ENCODE measurements at places on chromosomes 13 and 19.

DNA sequence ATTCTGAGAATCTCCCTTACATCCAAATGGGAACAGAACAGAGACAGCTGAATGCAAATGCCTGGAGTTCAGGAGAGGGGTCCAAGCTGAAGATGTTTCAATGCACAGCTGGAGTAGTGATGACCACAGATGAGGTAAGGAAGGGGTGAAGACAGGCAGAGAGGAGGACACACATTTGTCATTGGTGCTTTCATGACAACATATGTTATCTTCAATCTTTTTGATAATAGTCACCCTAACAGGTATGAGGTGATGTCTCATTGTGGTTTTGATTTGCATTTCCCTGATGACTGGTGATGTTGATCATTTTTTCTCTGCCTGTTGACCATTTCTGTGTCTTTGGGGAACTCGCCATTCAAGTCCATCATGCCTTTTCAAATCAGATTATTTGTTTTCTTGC is 19.2 kb downstream of the SIGLEC7 start:
- no peak for DNase-seq

- DNase-seq: no peak
These were observed 81.2 kb downstream of the TBC1D4 start for GRCh38 chr13:75400775-75401174.

- DNase-seq: no peak
These were observed 522.0 kb upstream of the ATXN8OS start for GRCh38 chr13:69585656-69586055.

GRCh38 chr13:106709522-106709921 is 141.6 kb upstream of the ARGLU1 start:
- DNase-seq: no peak

GRCh38 chr13:113981194-113981605 is 7.3 kb upstream of the C13orf46 start:
- DNase-seq: peak; percentile 84

GRCh38 chr19:7545300-7545699 is 9.8 kb downstream of the PNPLA6 start:
- DNase-seq: no peak

DNA sequence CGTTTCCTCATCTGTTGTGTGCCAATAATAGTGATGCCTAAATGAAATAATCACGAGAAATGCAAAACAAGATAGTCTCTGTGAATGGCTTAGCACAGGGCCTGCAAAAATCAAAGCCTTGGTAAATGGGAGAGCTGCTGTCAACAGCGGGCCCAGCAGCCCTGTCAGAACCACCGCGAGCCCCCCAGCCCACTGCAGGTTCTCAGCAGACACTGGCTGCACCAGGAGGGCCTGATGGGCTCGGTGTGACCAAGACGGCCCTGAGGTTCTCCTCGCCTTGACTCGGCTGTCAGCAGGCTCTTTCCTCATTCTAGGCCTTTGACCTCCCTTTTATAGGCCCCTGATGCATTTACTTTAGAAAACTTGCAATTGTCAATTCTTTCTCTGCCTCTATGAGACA is 90.9 kb upstream of the GPR183 start:
- no peak for DNase-seq

- DNase-seq: no peak
These were observed 56.1 kb downstream of the ALOX5AP start for GRCh38 chr13:30791354-30792001.

- no peak for DNase-seq
These were observed 419.3 kb upstream of the GPC6 start for GRCh38 chr13:92807353-92807752.

GRCh38 chr13:30002577-30002976 is 152.2 kb upstream of the UBL3 start:
- peak; percentile 10 for DNase-seq

GRCh38 chr13:70388935-70389334 is 280.7 kb upstream of the KLHL1 start:
- DNase-seq: no peak

GRCh38 chr13:26964278-26965250 is 204.0 kb upstream of the GPR12 start:
- DNase-seq: no peak
